ENCODE measurements at places on chromosomes 7 and 10. TPM values are rescaled to one million over a fixed set of nuclear protein-coding genes. Genes with fewer than 3 reads are reported as not detected.

DNA sequence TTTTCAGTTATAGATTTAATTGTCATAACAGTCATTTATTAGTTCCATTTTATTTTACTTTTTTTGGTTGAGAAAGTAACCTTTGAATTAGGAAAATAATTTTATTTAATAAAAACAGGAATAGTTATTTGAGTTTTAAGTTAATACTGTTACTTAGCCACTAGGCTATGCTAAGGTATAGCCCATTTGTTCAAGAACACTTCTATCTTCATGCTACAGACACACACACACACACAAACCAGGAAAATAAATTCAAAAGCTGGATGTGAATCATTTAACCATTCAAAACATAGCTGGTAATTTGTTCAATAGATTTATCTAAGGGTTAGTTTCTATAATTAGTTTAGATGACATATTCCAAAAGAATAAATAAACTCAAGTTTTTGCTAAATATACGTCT lies 148.4 kb downstream of the RNF133 start:
- no peak for DNase-seq
- H3K36me3 ChIP-seq, result no peaks in the 10 kb centered on the region
- H3K4me3 ChIP-seq, result no peak overlapping the region
- H3K27me3 ChIP-seq, result peaks cover 3% of the 10 kb centered on the region
- H3K27ac ChIP-seq, result no peak overlapping the region

TMEM213 gene
- total RNA-seq, result not detected

- no peaks in the 10 kb centered on the region for H3K36me3 ChIP-seq
- no peaks in the 10 kb centered on the region for H3K4me1 ChIP-seq
- H3K27me3 ChIP-seq, result no peaks in the 10 kb centered on the region
- DNase-seq, result no peak
- no peak overlapping the region for H3K4me3 ChIP-seq
- H3K27ac ChIP-seq, result no peak overlapping the region
These were observed 22.0 kb downstream of the CDCA7L start for GRCh38 chr7:21923658-21924057.

DGKB gene
- total RNA-seq, result 0.10 TPM

GRCh38 chr7:50641442-50642405 lies 76.5 kb upstream of the DDC start:
- no peak overlapping the region for H3K27ac ChIP-seq
- no peaks in the 10 kb centered on the region for H3K27me3 ChIP-seq
- H3K36me3 ChIP-seq, result no peaks in the 10 kb centered on the region
- no peak for DNase-seq
- peaks cover 5% of the 10 kb centered on the region for H3K4me1 ChIP-seq

- no peaks in the 10 kb centered on the region for H3K36me3 ChIP-seq
- no peak overlapping the region for H3K27ac ChIP-seq
- H3K4me1 ChIP-seq, result no peaks in the 10 kb centered on the region
- H3K27me3 ChIP-seq, result no peaks in the 10 kb centered on the region
These were observed 18.9 kb downstream of the ATP6V1F start for GRCh38 chr7:128881458-128882125.

DNA sequence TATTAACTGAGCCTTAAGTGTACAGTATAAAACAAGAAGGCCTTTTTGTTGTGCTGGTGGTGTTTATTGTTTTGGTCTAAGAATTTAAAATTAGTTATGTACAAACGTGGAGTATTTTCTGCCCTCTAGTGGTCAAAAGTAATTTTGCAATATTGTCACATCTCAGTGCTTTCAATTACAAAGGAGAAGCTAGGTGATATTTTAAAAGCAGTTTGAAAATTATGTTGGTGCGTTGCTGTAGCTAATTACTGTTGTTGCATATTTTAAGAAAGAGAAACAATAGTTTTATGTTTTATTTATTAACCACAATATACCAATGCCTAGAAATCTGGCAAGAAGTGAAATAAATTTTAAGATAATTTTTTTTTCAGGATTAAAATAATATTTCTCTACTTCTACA lies 11.4 kb downstream of the NPVF start:
- DNase-seq, result no peak
- no peak overlapping the region for H3K27ac ChIP-seq
- no peaks in the 10 kb centered on the region for H3K27me3 ChIP-seq
- H3K4me3 ChIP-seq, result no peak overlapping the region

Data from ovary (tissue), 10 donors.